ENCODE measurements at places on chromosomes 12 and 14.

- no peaks in the 10 kb centered on the region for H3K4me1 ChIP-seq
- no peaks in the 10 kb centered on the region for H3K27me3 ChIP-seq
- no peak overlapping the region for H3K27ac ChIP-seq
- H3K36me3 ChIP-seq: no peaks in the 10 kb centered on the region
- no peak overlapping the region for H3K4me3 ChIP-seq
- DNase-seq: no peak
Measured at GRCh38 chr12:44510510-44510909, 365.6 kb downstream of the NELL2 start.

- H3K4me3 ChIP-seq: no peak overlapping the region
- no peaks in the 10 kb centered on the region for H3K36me3 ChIP-seq
- no peaks in the 10 kb centered on the region for H3K4me1 ChIP-seq
- DNase-seq: no peak
- H3K27ac ChIP-seq: no peak overlapping the region
Measured at GRCh38 chr12:118821386-118821925, 159.9 kb upstream of the SRRM4 start.

- no peaks in the 10 kb centered on the region for H3K36me3 ChIP-seq
- DNase-seq: peak; percentile 59
- no peaks in the 10 kb centered on the region for H3K4me1 ChIP-seq
- peak within 1 kb of the TSS; percentile 18 for H3K27ac ChIP-seq
- peak within 1 kb of the TSS; percentile 4 for H3K4me3 ChIP-seq
- no peaks in the 10 kb centered on the region for H3K27me3 ChIP-seq
Measured at GRCh38 chr12:54984658-54985376, at the start of gene TESPA1. Gene TESPA1, minus strand, starts transcription at chr12:54984762. Its CDS starts 10,200 bp downstream, at chr12:54974562.

DNA sequence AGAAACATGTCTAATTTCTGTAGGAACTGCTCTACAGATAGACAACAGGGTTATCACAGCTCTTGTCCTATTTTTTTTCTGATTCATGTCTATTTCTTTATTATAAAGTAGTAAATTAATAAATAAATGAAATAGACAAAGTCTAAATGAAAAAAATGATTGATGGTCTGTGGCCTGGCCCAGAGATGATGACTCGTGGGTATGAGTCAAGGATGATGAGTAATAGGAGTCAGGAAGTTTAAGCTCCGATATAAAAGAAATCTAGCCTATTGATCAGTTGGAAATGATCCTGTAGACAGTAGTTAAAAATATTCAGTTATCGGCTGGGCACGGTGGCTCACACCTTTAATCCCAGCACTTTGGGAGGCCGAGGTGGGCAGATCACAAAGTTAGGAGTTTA lies 90.6 kb upstream of the RTL1 start:
- H3K27ac ChIP-seq: no peak overlapping the region
- DNase-seq: no peak
- no peak overlapping the region for H3K4me3 ChIP-seq
- H3K27me3 ChIP-seq: no peaks in the 10 kb centered on the region
- no peaks in the 10 kb centered on the region for H3K4me1 ChIP-seq

- no peaks in the 10 kb centered on the region for H3K36me3 ChIP-seq
- no peaks in the 10 kb centered on the region for H3K4me1 ChIP-seq
- no peak for DNase-seq
- H3K27ac ChIP-seq: no peak overlapping the region
- H3K4me3 ChIP-seq: no peak overlapping the region
- H3K27me3 ChIP-seq: no peaks in the 10 kb centered on the region
Measured at GRCh38 chr12:121505513-121505912, 75.3 kb downstream of the KDM2B start.

GRCh38 chr14:99313234-99313633 lies 41.2 kb upstream of the BCL11B start:
- DNase-seq: no peak
- no peaks in the 10 kb centered on the region for H3K36me3 ChIP-seq
- no peaks in the 10 kb centered on the region for H3K27me3 ChIP-seq
- peaks cover 5% of the 10 kb centered on the region for H3K4me1 ChIP-seq

GRCh38 chr14:56797569-56798446 lies 12.5 kb downstream of the OTX2 start:
- no peak overlapping the region for H3K27ac ChIP-seq
- H3K4me3 ChIP-seq: peak overlapping the region; percentile 7
- DNase-seq: no peak
- peaks cover 87% of the 10 kb centered on the region for H3K27me3 ChIP-seq

- no peaks in the 10 kb centered on the region for H3K4me1 ChIP-seq
- H3K36me3 ChIP-seq: no peaks in the 10 kb centered on the region
- DNase-seq: no peak
- no peak overlapping the region for H3K27ac ChIP-seq
- H3K4me3 ChIP-seq: no peak overlapping the region
Measured at GRCh38 chr12:97324471-97324870, 138.1 kb upstream of the RMST start.

DNA sequence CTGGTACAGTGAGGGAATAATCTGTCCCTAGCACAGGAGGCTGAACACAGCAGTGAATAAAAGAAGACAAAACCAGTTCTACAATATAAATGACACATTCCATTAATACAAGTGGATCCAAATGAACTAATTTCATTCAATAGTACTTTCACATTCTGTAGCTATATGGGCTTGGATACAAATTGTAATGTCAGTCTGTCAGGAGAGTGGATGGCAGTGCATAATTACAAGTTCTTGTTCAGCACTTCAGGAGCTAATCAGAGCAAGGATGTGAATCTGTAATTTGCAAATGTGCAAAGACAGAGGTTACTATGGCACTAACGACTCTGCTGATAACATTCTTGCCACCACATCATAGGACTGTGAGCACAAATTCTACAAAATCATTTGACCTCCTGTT lies 697.9 kb downstream of the DIO2 start:
- no peak for DNase-seq
- no peak overlapping the region for H3K27ac ChIP-seq
- no peaks in the 10 kb centered on the region for H3K36me3 ChIP-seq
- H3K4me1 ChIP-seq: no peaks in the 10 kb centered on the region
- no peak overlapping the region for H3K4me3 ChIP-seq
- H3K27me3 ChIP-seq: no peaks in the 10 kb centered on the region

DNA sequence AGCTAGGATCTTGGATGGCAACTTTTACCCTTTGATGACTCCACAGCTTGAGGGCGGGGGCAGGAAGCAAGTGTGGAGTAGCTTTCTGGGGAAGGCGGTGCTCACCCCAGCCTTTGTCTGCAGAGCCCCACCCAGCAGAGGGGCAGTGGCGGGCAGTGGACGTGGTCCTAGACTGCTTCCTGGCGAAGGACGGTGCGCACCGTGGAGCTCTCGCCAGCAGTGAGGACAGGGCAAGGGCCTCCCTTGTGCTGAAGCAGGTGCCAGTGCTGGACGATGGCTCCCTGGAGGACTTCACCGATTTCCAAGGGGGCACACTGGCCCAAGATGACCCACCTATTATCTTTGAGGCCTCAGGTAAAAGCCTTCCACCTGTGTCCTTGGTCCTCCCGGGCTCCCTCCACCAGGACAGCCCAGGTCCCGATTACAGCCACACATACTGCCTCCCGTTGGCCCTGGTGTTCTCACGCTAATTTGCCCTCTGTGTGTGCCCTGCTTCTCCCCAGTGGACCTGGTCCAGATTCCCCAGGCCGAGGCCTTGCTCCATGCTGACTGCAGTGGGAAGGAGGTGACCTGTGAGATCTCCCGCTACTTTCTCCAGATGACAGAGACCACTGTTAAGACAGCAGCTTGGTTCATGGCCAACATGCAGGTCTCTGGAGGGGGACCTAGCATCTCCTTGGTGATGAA lies 1.2 kb downstream of the TAPBPL start:
- H3K27ac ChIP-seq: peak overlapping the region; percentile 97
- peaks cover 13% of the 10 kb centered on the region for H3K36me3 ChIP-seq
- H3K4me3 ChIP-seq: peak overlapping the region; percentile 56
- DNase-seq: peak; percentile 78
- no peaks in the 10 kb centered on the region for H3K27me3 ChIP-seq
